ENCODE measurements at places on chromosomes 5 and 9.
A peak's percentile ranks its signal among the peaks of the same experiment; 100 is the strongest.

GRCh38 chr9:97969014-97969413 is 14.1 kb upstream of the ANP32B start:
- DNase-seq: no peak

GRCh38 chr5:126443374-126443851 is 20.2 kb downstream of the GRAMD2B start:
- no peak for DNase-seq

- DNase-seq: no peak
Measured at GRCh38 chr9:136700304-136700703, 12.1 kb upstream of the DIPK1B start.

GRCh38 chr9:69319324-69320025 is 5.5 kb upstream of the ENTREP1 start:
- DNase-seq: no peak

- DNase-seq: no peak
Measured at GRCh38 chr9:121660367-121660766, 8.9 kb downstream of the DAB2IP start.

- DNase-seq: no peak
Measured at GRCh38 chr9:130487500-130487899, 42.7 kb downstream of the ASS1 start.

DNA sequence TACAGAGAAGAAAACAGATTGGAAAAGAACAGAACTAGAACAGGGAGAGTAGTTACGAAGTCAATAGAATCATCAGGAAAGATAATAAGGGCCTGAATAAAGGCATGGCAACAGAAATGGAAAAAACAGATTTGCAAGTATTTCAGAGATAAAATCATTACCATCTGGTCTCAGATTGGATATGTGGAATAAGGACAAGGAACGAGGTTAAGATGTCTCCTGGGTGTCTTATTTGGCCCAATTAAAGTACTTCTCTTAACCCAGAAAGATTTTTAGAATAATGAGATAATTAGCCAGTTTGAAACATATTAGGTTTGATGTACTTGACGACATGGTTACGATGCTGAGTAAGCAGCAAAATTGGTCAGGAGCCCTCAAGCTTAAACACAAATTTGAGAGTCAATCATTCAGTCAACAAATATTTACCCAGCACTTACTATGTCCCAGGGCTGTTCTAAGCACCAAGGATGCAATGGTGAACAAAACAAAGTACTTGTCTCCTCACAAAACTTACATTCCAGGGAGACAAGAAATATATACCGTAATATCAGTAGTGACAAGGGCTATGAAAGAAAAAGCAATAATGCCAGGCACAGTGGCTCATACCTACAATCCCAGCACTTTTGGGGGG is 18.3 kb downstream of the RICTOR start:
- DNase-seq: no peak

GRCh38 chr9:124481115-124481514 is 26.1 kb downstream of the NR5A1 start:
- DNase-seq: no peak

DNA sequence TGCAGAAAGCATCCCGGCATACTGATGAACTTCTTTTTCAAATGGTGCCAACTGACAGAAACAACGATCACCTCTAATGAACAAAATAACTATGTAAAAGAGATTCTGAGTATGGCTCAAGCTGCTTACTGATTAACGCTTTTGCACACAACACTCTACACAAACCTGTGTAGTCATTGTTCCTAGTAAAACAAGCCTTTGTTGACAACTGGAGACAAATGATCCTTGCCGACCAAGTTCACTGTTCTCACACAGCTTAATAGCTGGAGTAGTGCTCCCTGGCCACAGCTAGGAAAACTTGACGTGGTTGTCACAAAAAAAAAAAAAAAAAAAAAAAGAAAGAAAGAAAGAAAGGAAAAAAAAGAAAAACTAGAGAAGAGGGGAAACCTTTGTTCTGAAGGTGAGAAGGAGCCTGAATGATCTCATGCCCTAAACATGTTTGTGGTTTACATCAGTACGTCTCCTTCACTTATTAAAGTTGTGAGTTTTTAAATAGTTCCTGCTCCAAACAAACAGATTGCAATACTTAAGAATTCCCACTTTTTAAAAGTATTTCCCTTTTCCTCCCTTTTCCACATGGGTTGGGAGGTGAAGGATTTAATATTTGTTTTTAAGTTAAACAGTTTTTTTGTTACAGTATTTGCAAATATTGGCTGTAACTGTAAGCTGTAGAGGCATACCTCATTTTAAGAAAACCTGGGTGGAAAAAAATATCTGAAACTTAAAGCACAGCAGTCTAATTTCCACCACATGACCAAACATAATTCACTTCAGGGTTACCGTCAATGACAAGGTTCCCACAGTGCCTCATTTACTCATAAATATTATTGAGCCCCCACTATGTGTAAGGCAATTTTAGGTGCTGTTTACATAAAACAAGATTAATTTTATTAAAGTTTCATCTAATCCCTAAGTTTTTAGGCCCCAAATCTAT is 63.7 kb downstream of the GLIS3 start:
- DNase-seq: no peak

GRCh38 chr5:68423154-68423811 is 207.7 kb downstream of the PIK3R1 start:
- peak; percentile 44 for DNase-seq

DNA sequence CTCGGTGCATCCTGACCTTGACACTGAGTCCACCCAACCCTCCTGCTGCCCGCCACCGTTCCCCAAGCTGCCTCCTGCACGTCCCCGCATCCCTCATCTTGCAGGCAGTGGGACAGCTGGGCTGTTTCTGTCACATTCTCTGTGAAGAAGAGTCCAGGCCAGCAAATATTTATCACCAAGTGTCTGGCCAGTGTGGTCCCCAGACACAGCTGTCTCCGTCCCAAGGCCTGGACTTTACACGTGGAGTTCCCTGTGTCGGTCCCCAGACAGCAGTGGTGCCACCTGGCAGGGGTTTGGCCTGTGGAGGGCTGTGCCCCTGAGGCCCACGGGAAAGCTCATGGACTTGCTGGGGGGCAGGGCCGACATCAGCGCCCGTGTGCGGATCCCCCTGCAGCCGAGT is 9.2 kb upstream of the SLC12A7 start:
- DNase-seq: no peak

DNA sequence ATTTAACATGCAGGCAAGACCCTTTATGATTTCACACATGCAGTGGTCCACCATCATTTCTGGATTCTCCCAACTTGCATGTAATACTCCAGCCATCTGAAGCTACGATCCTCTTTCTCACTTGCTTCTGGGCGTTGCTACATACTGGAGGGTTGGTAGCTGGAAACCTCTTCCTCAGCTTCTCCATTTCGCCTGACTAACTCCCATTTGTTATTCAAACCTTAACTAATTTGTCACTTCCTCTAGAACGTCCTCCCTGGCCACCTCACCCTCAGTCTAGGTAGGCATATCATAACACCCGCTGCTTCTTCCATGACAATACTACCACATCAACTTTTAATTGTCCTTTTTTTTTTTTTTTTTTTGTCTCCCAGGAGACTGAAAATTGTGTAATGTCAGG is 72.6 kb upstream of the EQTN start:
- no peak for DNase-seq

GRCh38 chr9:133128152-133128551 is 7.1 kb upstream of the RALGDS start:
- DNase-seq: no peak

- no peak for DNase-seq
Measured at GRCh38 chr5:228886-229285, 10.8 kb downstream of the SDHA start.

DNA sequence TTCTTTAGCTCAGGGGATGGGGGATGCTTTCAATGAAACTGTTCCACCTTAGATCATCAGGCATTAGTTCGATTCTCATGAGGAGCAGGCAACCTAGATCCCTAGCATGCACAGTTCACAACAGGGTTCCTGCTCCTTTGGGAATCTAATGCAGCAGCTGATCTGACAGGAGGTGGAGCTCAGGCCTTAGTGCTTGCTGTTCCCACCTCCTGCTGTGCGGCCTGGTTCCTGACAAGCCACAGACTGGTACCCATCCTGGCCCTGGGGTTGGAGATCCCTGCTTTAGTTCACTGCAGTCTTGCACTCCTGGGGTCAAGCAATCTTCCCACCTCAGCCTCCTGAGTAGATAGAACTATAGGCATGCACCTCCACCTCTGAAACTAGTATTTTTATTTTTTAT is 1369.8 kb upstream of the NUDT12 start:
- DNase-seq: no peak

GRCh38 chr9:109319017-109319625 is 1.7 kb downstream of the EPB41L4B start:
- DNase-seq: peak; percentile 2

GRCh38 chr5:114434396-114435219 is 72.7 kb downstream of the KCNN2 start:
- DNase-seq: no peak

DNA sequence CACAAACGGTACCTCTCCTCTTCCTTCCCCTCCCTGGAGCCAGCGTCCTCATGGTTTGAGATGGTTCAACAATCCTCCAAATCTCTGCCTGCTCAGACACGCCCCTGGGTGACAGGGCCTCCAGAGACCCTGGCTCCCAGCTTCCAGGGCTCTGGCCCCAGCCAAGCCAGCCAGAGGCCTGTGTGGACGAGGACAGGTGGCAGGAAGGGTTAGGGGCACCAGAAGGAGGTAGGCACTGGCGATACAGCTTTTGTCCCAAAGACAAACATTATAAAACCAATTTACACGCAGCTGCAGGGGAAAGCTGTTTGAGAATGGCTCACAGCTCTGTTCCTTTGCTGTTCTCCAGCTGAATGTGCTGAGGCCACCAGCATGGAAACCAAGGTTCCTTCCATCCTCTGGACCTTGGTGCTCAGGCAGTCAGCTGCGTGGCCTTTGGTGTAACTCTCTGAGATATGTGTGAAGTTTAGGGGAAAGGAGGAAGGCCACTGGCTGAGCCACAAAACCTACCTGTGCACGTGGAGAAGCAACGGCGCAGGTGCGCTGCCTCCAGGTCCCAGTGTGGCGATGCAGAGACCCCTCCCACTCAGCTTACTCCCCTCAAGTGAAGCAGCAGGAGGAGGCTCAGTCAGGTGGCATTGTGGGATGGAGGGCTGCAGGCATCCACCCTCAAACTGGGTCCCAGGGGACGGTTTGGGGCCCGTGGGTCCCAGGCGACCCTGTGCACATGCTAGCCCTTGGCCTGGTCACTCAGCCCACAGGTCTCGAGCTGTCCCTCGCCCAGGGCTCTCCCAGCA is 4.3 kb upstream of the QRFP start:
- no peak for DNase-seq

DNA sequence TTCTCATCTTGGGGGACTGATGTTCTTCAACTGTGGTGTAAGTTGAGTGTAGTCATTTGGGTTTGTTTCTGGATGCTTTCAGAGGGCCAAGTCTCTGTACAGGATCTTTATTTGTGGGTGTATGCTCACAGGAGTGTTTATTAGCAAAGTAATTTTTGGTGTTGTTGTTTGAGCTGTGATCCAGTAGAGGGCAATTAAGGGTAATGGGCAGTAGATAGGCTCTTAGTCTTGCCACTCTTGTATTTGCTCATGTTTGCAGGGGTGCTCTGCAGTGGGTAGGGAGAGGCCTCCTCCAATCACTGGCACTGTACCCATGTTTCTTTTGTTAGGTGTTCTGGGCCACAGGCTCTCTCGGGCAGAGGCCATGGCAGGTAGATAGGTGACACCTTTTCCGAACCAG is 45.9 kb upstream of the ITGA2 start:
- DNase-seq: no peak

- no peak for DNase-seq
Measured at GRCh38 chr5:82019342-82020138, 47.7 kb downstream of the ATG10 start.

DNA sequence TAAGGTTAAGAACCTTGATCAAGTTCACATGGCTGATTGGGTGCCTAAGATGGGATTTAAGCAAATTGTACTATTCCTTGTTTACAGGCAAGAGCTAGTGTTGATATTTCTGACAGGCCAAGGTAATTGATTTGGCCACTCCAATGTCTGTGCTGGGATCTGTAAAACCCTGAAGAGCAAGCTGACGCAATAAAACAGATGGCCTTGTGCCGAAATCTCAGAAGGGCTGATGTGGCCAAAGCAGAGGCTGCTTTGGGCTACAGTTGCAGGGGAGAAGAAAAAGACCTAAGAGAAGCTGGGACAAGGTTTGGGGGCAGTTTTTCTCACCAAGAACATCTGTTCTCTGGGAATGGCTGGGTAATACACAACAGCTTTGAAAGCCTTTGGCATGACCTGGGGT is 463.2 kb upstream of the ZNF608 start:
- no peak for DNase-seq

DNA sequence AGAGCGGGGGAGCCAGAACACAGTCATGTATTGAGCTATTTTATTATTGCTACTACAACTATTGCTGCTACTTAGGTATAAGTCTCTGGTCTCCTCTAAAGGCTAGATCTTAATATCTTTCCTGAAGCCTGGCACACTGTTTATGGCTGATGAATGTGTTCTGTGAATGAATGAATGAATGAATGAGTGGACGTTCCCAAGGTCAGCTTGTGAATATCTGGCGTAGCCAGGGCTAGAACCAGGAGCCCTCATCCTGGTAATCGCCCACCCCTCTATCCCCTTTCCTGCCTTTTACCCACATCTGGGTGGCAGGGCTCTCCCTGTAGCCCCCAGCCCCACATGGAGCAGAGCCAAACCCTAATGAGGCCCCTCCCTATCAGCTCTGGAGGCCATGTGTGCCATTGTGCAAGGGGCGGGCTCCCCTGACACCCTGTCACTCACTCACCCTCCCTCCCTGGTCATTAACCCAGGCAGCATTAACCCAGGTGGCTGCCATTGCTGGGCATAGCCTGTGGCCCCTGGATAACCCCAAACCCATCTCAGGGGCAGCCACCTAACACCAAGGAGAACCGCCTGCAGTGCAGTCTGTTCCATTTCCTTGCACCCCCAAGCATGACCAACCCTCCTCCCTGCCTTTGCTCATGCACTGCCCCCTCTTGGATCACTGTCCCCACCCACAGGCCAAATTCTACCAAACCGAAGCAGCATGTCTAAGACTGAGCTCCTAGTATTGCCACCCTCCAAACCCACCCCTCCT is 2.0 kb upstream of the AKNA start:
- DNase-seq: peak; percentile 36
